Stimulated activated CD8-positive, alpha-beta memory T cell treated with anti-CD3 and anti-CD28 coated beads, Interleukin-15, amount 100 ng/mL, for 48 hours (primary cell): ENCODE measurements at places on chromosomes 12 and 14.

GRCh38 chr14:52307376-52307775 lies 6.7 kb upstream of the PTGER2 start:
- DNase-seq, result no peak

- no peak for DNase-seq
These were observed 36.8 kb upstream of the TUBA1A start for GRCh38 chr12:49225576-49226166.

DNA sequence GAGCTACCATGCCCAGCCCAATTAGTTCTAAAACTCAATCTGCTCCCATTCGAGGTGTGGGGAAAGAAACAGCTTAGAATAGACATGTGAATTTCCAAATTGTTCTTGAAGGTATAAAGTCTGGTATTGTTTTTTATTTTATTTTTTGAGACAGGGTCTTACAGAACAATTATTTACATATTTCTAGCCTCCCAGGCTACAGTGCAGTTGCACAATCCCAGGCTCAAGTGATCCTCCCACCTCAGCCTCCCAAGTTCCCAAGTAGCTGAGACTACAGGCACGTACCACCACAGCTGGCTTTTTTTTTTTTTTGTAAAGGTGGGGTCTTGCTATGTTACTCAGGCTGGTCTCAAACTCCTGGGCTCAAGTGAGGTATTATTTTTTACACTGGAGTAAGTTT lies 6.3 kb downstream of the SLC11A2 start:
- DNase-seq, result no peak

- DNase-seq, result no peak
These were observed 11.8 kb upstream of the POLR3B start for GRCh38 chr12:106345746-106346145.

- no peak for DNase-seq
These were observed 266.7 kb upstream of the AMIGO2 start for GRCh38 chr12:47346251-47347019.

GRCh38 chr12:68480526-68480925 lies 130.2 kb upstream of the RAP1B start:
- no peak for DNase-seq

GRCh38 chr12:46965880-46966279 lies 113.5 kb upstream of the PCED1B start:
- no peak for DNase-seq

DNA sequence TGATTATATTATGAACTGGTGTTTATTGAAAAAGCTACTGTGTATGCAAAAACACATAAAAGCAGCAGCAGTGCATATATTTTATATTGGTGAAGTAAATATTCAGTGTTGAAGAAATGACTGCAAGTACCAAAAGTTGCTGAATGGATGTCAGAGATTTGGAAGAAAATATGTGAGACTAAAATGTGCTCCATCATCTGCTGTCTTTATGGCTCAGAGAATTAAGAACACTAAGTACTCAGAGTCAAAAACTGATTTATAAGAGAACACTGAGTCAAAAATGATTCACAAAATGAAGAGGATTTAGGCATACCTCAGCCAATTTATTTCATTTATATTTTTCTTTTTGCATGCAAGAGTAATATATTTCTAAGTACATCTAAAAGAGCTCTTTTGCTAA lies 86.3 kb upstream of the PDZRN4 start:
- DNase-seq, result no peak

DNA sequence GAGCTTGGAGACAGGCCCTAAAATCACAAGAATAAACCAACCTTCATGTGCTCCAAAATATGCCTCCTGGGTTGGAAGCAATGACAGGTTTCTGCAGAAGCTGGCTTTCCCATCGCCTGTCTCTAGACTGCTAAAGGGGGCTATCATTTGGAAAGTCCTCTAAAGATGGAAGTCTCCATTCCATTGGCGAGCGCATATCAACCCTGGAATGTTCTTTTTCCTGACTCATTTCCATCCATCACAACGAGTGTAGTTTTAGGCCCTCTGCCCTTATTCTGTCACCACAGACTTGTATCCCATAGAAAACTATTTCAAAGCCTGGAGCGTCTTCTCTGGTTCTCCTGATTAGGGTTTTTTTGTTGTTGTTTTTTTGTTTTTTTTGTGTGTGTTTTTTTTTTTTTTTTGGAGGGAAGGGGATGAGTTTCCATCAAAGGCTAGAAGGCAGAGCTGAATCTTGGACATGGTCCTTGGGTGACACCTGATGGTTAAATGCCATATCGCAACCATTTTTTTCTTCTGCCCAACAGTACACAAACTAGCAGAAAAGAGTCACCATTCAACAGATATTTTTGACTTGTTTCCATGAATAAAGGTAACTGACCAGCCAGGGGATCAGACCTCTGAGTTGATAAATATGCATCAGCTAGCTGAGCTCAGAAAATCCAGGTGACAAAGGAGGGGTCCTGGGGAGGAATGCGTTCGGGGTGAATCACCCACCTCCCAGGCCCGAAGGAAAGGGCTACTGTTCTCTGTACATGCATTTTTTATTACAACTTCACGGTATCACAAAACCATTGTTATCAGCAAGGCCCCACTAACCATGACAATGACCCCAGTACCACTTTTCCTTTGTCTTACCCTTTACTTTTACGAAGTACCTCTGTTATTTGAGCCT lies 40.5 kb downstream of the KCNA5 start:
- no peak for DNase-seq

GRCh38 chr12:97275256-97275655 lies 187.3 kb upstream of the RMST start:
- no peak for DNase-seq

DNA sequence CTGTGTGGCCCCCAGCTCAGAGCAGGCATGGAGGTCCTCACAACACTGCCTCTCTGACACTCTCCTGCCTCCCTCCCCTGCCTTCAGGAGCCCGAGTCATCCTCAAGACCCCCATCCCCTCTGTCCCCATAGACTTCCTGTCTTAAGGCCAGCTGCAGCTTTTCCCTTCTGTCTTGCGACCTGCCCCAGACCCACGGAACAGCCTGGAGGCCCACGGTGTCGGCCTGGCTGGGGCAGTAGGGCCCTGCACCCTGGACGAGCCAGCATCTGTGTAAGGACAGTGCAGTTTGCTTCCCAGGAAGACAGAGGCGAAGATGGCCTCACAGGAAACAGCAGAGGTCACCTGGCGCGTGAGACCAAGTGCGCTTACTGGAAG lies 9.7 kb downstream of the TEDC1 start:
- no peak for DNase-seq

DNA sequence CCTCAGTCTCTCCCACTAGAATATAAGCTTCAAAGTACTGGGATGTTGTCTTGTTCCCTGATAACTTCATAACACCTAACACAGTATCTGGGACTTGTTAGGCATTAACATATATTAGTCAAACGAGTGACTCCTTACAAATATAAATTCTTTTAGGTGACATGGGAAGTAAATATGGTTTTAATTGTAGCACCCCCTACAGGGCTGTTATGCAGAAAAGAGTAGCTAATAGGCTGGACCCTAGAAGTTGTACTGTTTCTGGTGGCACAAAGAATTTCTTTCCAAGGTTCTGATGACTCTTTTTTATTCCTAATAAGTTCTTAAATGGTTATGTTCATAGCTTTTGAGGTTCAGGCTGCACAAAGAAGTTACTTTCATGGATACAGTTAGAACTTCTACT lies 29.8 kb downstream of the GPATCH2L start:
- DNase-seq, result no peak
